CD4-positive, alpha-beta T cell treated with Interleukin-4 for 1 hour (primary cell): ENCODE measurements at places on chromosomes 11 and 22.

GRCh38 chr11:123509737-123510578, 79.9 kb downstream of the GRAMD1B start:
- DNase-seq, result no peak

GRCh38 chr11:66546368-66546965, at the start of gene ACTN3:
Gene ACTN3, plus strand, starts transcription at chr11:66546903. Its CDS starts 35 bp downstream, at chr11:66546938.
- DNase-seq, result peak; percentile 11

GRCh38 chr11:47171061-47171838, 5.4 kb downstream of the ARFGAP2 start:
- no peak for DNase-seq

DNA sequence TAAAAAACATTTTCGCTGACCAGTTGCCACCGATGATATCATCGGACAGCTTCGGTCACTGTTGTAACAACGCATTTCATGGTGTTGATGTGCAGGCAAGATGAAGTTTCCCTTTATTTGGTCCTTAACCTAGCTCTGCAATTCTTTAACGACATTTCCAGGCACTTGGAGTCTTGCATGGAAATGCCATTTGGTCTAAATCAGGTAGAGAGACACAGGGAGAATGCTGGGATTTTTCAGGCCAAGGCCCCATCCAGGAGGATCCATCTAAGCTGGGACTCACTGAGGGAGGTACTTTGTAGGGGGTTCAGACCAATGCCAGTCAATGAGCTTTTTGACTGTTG, 121.5 kb upstream of the RCN1 start:
- no peak for DNase-seq

- peak; percentile 9 for DNase-seq
Measured at GRCh38 chr11:64970731-64971151, 1.2 kb downstream of the MAJIN start.

DNA sequence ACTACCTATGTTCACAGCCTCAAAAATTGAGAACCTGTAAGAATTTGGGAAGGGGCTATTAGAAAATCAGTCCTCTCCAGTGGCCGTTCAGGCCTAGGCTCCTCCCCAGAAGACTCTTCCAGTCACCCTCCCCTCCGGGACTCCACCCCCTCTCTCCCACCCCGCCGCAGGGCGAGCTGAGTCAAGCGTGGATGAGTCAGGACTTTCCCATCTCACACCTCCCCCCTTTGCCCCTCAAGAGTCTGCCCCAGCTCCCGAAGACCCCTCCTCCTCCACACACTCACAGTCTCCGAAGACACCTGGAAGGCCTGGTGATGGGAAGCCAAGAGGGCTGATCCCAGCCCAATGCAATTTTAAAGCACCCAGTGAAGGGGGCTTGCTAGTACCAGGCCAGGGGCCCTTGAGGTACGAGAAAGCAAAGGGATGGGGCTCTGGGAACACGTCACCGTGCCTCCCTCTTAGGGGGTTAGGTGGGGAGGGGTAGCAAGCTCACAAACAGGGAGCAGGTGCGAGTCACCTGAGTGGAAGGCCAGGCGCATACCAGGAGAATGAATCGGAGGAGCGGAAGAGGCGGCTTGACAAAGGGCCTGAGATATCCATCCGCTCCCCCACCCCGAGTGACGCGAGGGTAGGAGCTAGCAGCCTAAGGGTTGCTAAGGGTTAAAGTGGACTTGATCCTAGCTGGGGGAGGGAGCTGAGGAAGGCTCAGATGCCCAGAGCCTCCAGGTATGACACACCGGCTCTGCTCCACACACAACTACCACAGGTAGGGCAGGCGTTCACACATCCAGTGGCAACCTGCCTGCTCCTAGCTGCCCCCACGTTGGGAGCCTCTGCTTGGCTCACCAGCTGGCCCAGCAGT, 13.6 kb downstream of the BCL9L start:
- peak; percentile 65 for DNase-seq

DNA sequence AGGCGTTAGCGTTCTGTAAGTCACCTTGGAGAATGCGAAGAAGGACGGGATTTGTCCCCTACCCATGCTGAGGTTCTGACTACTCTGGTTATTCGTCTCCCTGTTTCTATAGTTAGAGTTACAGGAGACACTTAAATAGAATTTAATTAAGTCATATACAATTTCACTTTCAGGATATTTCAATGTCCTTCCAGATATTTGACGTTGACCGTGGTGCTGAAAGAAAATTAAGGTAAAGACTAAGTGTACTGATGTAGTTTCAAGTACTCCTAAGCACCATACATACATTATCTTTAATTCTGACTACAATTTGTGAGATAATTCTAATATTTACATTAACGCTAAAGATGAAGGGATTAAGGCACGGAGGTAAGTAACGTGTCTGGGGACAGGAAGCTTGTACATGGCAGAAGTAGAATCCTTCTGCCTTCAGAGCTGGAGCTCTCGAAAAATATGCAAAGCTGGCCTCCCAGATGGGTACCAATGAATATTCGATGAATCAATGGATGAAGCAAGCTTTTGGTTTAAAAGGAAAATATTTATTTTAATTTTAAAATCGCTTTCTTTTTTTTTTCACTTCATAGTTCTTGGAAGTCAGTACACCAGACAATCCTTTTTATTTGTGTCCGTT, 539 bp upstream of the SLC36A4 start:
- no peak for DNase-seq

GRCh38 chr11:74142624-74143023, 28.2 kb downstream of the C2CD3 start:
- no peak for DNase-seq

DNA sequence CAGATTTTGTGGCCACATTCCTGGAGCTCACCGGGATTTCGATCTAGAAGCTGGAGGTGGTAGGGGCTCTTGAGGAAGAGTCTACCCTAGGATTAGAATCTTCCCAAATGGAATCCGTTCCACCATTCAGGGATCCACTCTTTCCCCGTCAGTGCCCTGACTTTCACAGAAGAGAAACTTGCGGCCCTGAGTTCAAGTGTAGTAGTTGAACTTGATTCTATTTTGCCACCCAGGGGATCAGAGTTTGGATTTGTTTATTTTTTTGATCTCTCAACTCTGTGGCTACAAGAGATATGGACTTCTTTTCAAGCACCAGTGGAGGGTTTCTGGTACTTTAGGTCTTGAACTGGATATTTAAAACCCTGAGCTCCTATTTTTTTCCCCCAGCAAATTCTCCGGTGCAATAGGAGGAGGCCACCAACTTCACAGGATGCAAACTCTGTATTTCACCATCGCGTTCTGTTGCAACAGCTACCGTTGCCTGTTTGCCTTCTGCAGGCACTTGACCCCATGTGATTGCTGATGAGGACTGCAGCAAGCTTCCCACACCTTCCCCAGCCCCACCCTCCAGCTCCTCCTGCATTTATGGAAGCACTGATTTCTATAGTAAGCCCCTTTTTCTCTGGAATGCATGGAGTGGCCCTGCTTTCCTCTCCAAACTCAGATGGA, 14.8 kb upstream of the MRGPRF start:
- no peak for DNase-seq
